ENCODE measurements at places on chromosomes 3 and 15. TPM values are rescaled to one million over a fixed set of nuclear protein-coding genes. Genes with fewer than 3 reads are reported as not detected.
A peak's percentile ranks its signal among the peaks of the same experiment; 100 is the strongest.

- peak; percentile 74 for DNase-seq
These were observed 59.0 kb downstream of the DPPA2 start for GRCh38 chr3:109257269-109257668.

DNA sequence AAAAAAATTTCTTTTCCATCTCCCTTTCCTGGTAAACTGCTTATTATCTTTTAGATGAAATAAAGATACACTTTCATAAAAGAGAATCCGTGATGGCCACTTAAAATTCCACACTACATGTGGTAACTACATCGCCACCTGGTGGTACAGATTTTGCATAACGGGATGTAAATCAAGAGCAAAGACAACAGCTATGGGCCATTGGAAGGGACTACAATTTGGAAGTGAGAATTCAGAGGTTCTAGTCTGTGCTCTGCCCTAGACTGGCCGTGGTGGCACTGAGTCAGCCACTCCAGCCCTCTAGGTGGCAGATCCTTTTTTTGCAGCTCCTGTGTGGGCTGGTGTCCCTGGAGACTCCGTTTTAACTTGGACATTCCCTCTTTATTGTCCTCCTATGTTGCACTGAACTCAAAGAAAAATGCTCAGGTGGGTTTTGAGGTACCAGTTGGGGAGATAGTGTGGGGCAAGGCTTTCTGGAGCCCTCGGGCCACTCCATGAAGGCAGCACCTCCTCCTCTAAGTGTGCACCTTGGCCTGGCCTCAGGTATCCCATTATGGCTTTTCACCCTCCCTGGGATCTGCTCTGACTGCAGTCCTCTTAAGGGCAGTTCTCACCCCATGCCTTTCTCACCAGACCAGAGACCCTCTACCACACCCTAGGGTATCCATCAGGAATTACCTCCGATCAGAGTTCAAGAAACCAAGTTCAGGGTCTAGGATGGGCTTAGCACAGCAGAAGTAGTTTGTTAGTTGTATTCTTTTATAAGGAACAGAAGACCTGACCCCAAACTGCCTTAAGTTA lies 54.9 kb downstream of the SPSB4 start:
- DNase-seq, result peak; percentile 88

GRCh38 chr3:57978316-57978715 lies 29.9 kb upstream of the FLNB start:
- no peak for DNase-seq

DNA sequence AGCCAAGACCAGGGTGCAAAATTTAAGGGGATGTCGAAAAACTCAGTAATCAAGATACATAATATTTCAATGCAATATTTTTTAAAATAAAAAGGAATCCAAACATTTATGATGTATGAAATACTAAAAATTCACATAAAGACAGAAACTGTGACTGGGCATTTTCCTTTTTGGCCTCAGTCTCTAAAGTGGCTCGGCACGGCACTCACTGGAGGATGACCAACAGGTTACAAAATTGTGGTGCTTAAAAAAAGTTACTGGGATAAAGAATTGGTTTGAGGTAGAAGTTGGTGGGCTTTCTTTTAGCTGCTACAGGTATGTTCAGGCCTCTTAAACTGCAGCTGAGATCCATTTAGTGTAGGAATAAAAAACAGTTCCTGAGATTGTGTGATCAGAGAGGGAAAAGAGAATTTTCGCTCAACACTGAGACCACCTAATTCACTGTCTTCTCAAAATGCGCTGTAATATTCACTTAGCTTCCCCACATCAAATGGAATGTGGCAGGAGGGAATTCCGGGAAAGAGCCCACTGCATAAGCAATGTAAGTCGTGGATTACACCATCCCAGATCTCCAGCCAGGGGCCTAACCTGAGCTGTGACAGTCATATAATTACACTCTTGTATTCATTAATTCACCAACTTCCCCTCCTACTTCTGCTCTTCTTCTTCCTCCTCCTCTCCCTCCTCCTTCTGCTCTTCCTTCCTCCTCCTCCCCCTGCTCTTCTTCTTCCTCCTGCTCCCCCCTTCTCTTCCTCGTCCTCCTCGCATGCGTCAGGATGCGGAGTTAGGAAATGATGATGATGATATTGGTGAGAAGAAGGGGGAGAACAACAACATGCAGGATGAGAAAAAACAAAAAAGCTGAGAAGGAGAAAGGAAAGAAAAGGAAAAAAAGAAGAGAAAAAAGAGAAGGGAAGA lies 45.9 kb downstream of the HES1 start:
- DNase-seq, result no peak

DNA sequence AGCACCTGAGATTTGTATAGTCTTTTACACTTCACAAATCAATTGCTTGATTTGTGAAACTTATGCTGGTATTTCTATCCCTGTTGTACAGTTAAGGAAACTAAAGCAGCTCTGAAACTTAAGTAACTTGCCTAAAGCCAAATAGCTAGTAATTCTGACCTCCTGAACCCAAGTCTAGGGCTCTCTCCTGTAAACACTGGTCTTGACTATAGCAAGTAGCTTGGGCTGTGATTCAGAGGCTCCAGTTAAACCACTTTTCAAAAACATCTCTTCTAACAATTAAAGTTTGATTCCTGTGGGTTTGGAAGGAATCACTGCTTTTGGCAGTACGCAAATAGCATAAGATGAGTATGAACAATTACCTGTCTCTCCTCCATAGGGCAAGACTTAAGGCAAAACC lies 18.5 kb upstream of the CMTM8 start:
- DNase-seq, result no peak

GRCh38 chr3:133927540-133928066 lies 31.9 kb upstream of the RAB6B start:
- DNase-seq, result peak; percentile 41

DNA sequence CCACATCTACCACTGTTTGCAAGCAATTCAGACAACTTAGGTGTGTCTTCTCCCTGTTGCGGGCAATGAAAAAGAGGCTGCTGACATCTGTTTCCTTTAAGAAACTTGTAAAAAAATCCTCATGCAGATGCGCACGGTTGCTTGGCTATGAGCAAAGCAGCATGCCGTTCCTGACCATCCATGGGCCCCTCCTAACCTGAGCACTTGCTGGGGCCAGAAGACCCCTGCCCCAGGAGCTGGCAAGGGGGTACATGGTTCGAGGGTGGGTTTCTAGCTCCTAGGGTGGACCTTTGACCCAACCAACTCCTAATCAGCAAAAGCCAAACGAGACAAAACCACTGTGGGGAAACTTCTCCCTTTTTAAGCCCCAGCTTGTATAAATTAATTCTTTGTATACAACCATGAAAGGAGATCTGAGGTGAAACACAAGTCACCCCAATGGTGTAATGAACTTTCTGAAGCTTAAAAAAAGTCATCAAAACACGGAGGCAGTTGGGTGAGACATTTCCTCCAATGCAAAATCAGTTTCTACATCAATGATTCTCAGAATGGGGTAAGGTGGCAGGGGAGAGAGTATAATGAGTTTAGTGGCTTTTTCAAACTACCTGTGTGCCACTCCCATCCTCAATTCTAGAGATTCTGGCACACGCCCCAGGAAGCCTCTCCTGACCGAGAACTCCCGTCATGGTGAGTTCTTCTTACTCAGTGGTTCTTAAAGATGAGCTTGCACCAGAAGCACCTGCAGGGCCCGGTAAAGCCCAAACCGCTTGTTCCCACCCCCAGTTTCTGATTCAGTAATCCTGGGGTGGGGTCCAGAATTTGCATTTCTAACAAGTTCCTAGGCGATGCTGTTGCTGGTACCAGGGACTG lies 44.1 kb downstream of the CPN2 start:
- DNase-seq, result no peak

- DNase-seq, result no peak
These were observed 20.5 kb downstream of the FGD5 start for GRCh38 chr3:14839236-14839635.

COL6A5 gene
- total RNA-seq, result 3.6 TPM

NR2E3 gene
- not detected for total RNA-seq

HOMER2 gene
- 59.0 TPM for total RNA-seq

SPRED1 gene
- total RNA-seq, result 74.9 TPM

All from umbilical cord (tissue), 2 donors.